Posterior cingulate gyrus (tissue), 11 donors: ENCODE measurements at places on chromosomes 2 and 18.

DNA sequence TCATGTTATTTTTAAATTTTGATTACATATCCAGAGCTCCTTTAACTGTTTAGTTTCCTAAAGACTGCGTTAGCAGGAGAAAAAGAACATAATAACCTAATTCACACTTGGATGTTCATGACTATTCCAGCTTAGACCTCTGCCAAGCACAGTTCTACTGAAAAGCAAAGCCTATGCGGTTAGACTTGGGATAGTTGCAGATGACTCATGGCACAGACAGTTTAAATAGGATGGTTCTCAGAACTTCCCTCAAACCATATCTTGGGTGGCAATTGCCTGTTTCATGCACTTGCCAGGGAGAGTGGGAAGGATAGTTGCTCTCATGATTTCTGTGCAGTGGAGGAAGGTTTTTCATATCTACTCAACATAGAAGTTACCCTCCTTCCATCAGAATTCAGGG, 149.7 kb upstream of the KLHL29 start:
- no peak for DNase-seq

- DNase-seq = no peak
Observed at GRCh38 chr2:223774193-223774592, 63.2 kb downstream of the AP1S3 start.

DNA sequence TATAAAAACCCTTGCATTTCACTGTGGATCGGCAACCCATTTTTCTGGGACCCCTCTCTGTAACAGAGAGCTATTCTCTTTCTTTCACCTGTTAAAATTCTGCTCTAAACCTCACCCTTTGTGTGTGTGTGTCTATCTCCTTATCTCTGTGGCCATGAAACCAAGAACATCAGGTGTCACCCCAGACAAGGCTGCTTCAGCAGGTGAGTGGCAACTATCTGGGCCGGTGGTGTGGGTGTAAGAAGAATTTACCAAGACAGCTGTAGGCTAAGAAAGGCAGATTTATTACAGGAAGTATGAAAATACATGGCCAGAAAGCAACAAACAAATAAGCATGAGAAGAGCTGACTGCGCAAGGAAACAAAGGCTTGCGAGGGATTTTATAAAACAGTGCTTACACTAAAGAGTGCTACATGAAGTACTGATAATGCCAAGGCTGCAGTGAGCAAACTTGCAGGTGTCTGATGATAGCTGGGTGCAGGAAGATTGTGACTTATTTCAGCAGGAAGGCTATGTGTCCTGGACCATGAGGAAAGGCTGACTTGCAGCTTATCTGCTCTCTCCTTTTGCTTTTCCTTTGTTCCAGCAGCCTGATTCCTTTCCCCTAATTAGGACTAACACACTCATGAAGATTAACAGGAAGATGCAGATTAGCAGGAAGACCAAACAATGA, 421.1 kb downstream of the PTH2R start:
- DNase-seq = no peak

GRCh38 chr2:176172895-176173566, 15.4 kb upstream of the HOXD1 start:
- no peak for DNase-seq

- no peak for DNase-seq
Observed at GRCh38 chr2:224764565-224765236, 48.5 kb upstream of the CCDC195 start.

DNA sequence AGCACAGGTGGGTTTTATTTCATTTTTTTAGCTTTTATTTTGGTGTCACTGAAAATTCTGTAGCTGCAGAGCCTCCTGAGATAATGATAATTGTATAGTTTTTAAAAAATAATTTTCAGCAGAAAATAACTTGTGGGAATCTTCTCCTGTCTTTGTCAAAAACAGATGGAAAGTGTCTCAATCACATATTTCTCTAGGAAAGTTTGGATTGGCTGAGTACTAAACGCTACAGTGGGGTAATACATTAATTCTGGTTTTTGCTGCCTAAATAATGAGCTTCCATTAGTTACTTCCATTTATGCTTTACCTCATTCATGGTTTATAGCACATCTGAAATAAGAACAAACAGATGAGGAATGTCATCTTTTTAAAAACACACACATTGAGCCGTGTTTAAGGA, 2.2 kb downstream of the TWIST2 start:
- no peak for DNase-seq

GRCh38 chr2:63662028-63662804, 73.5 kb downstream of the MDH1 start:
- no peak for DNase-seq

DNA sequence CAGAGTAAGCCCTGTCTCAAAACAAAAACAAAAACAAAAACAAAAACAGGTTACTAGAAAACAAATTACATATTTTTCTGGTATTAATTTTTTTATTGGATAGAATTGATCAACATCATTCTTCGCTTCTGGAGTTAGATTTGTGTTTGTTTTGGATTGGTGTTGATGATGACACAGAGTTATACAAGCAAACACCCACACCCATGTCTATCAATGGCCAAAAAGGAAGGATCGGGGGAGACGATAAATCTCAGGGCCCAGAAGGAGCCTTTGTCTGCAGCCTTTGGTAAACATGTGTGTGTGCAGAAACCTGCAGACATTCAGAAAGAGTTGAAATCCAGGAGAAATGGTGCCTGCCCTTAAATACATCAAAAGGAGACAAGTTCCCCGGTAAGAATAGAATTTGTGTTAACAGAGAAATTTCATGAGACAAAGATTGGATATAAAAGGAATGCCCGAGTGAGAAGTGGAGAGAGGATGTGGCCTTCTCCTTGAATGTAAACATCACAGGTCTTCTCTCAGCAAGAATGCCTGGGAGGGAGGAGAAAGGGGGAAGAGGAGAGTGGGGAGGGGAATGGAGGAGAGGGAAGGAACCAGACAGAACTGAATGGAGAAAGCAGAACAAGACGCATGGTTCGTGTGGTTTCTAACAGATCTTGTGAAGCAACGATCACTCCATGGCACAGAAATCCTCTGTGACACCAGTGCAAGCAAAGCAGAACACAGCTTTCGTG, 40.4 kb upstream of the TMEM178A start:
- DNase-seq = no peak

DNA sequence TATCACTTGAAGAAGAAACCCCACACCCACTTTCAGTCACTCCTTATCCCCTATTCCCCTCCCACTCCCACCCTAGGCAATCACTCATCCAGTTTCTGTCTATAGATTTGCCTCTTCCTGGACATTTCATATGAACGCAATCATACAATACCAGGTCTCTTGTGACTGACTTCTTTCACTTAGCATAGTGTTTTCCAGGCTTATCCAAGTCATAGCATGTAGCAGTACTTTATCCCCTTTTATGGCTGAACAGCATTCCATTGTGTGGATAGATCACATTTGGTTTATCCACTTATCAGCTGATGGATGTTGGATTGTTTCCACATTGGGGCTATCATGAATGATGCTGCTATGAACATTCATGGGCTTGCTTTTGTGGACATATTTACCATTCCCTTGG, 6.6 kb downstream of the CFAP221 start:
- DNase-seq = no peak

GRCh38 chr18:65227970-65228369, 522.8 kb upstream of the CDH7 start:
- no peak for DNase-seq

DNA sequence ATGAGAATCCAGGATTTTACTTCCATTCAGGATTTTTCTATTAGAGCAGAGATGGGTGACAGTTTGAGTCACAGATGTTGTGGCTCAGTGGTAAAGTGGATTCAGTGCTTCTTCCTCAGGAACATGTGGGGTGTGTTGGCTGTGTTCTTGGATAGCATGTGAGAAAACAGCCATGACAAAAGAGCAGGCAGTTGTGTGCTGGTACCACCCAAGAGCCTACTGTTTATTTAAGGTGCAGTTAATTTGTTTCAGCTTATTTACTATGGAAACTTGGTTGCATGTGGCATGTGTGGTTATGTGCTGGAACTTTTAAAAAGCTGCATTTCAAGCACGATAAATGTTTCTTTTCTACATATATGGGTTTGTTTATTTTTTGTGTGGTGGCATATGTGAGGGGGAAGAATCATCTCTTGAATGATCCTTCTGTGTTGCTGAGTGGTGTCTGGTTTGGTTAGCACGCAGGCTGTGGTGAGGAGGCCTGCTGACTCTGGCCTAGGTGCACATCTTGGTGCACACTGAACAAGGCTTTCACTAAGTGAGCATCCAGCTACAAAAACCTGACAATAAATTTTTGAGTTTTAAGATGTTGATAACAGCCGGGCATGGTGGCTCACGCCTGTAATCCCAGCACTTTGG, 67.3 kb downstream of the SPTBN1 start:
- no peak for DNase-seq

DNA sequence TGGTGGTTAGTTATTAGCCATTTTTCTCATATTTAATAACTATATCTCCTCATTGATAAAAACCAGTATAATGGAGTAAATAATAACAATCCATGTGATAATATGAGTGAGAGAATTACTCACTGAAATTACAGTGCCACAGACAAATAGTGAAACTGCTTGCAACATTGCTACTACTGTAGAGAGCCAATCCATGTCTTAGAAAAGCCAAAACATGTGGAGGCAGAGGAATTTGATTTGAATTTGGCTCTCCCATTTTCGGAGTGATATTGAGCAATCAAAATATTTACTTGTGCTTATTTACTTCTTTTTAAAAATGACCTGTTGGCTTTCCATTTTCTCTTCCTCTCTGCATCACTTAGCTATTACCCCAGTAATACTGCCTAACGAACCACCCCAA, 288.3 kb upstream of the TCF4 start:
- DNase-seq = no peak

- DNase-seq = no peak
Observed at GRCh38 chr18:69102959-69103358, 297.7 kb upstream of the DOK6 start.

DNA sequence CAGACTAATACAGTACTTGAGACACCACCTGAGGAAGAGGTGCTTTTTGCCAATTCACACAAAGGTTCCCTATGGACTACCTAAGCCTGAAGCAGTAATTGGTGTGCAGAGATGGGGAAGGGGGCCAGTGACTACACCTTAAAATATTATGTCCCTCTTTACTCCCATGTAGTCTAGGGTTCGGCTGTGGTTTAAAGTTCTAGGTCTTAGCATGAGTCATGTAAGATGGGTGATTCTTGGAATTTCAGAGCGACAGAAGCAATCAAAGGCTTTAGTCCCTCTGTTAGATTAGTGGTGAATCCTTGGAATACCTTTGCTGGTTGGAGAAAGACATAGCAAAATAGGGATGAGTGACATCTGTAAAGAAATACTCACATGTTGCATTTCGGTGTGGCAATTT, 14.3 kb upstream of the CCDC85A start:
- DNase-seq = no peak

- DNase-seq = no peak
Observed at GRCh38 chr2:142843731-142844130, 33.7 kb upstream of the KYNU start.

DNA sequence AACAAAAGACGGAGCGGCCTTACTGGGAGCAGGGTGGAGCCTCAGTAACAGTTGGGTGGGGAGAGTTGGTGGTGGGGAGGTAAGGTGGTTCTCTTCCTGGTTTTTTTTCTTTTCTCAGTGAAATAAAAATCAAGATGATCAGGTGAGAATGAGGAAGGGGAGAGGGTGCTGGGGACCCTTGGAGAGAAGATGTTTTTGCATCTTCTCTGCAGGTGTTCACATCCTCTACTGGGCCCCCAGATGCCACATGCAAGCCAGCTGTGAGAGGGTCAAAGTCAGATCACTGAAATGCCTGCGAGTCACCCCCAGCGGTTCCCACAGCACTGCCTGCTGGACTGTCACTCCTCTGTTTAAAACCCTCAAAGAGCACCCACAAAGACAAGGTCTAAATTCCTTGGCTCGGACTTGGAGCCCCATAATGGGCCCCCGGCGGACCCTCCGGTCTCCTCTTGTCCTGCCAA, 69.8 kb upstream of the FHL2 start:
- no peak for DNase-seq

- DNase-seq = no peak
Observed at GRCh38 chr2:40321822-40322221, 130.1 kb downstream of the SLC8A1 start.

DNA sequence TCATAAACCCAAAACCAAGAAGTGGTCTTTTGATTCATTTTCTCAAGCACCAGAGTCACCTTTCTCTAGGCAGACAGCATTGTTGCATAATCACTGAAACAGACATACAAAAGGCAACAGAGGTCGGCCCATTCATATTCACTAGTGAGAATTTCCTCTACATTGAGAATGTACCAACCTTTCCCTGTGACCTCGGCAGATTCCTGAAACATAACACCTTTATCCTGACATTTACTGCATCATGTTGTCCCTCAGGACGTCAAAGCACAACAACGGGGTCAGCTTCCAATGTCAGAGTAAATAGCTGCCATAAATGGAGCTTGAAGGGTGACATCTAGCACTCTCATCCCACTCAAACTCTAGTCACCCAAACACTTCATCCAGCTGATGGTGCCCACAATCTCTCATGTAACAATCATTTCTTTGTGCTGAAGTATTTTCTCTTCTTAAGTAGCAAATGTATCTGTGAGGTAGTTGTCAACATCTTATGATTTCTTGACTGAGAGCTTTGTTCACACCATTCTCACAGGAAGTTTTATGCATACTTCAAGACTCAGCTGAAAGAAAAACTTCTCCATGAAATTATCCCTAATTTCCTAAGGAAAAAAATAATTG, 802.6 kb upstream of the CHAC2 start:
- DNase-seq = no peak

DNA sequence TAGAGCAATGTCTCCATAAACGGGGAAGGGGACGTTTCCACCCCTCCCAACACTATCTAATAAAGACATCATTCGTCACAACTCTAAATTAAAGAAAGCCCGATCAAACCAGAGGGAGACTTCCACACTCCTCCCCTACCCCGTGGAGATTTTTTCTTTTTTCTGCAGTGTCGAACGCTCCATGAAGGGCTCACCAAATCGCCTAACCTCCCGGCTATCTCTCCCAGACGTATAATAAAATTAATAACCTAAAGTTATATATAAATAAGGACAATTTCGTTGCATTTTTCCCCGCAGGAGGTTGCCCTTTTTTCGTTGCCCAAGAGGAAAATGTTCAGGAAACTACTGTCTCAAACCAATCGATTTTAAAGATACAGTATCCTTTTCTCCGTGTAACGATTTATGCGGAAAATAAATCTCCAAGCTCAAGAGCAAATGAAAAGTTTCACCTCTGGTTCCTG, 2.4 kb downstream of the EVX2 start:
- DNase-seq = no peak

- no peak for DNase-seq
Observed at GRCh38 chr2:126950504-126950903, 51.8 kb downstream of the TEX51 start.

DNA sequence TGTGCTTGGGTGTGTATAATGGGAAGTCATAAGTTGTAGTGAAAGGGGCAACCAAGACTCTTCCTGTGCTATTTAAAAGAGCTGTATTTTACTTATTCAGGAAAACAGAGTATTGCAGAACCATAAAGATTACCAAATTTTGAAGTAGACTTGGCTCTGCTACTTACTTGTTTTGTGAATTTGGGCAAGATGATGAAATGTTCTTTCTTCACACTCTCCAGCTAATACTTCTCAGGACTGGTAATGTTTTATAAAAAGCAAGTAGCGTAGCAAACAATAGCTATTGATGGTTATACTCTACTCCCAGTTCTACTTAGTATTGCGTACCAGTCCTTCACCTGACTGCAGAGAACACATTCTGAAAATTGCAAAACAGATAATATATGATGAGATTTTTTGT, 374.1 kb downstream of the ARHGAP15 start:
- DNase-seq = no peak

GRCh38 chr2:214378455-214379103, 32.3 kb upstream of the VWC2L start:
- no peak for DNase-seq

- no peak for DNase-seq
Observed at GRCh38 chr2:146978577-146979555, 866.0 kb upstream of the ACVR2A start.
